NCI-H774 (cell line): ENCODE measurements at places on chromosomes 3 and 15.

DNA sequence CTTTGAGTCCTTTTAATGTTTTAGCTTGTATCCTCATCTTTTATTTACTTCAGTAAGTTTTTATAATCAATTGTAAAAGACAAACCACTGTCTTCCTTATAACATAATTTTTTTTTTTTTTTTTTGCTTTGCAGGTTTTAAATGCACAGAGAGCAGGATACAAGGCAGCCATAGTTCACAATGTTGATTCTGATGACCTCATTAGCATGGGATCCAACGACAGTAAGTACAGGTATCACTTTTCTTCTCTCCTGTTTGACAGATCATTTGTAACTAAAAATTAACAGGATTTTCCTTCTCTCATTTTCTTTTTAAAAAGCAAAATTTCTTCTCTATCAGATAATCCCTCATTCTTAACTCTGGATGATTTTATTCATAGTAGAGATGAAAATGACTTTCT, 75.4 kb downstream of the PFN2 start:
- DNase-seq = no peak

DNA sequence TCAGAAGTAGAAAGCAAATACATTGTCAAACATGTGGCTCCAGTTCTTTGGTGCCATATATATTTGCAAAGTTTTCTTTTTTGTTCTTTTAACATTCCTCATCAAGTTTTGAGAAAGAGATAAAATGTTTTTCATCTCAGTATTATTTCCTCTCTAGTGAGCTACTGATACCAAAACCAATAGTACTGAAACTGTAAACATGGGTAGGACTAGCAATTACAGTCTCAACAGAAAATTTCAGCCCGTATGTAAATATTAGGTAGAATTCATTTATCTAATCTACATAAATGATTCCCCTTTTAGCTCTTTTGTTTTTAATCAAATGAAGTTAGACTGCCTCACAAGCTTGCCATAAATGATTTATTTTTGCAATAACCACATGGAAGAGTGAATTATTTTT, 21.4 kb downstream of the SECISBP2L start:
- no peak for DNase-seq

- no peak for DNase-seq
Observed at GRCh38 chr3:145094355-145094941, 1066.5 kb downstream of the PLOD2 start.

DNA sequence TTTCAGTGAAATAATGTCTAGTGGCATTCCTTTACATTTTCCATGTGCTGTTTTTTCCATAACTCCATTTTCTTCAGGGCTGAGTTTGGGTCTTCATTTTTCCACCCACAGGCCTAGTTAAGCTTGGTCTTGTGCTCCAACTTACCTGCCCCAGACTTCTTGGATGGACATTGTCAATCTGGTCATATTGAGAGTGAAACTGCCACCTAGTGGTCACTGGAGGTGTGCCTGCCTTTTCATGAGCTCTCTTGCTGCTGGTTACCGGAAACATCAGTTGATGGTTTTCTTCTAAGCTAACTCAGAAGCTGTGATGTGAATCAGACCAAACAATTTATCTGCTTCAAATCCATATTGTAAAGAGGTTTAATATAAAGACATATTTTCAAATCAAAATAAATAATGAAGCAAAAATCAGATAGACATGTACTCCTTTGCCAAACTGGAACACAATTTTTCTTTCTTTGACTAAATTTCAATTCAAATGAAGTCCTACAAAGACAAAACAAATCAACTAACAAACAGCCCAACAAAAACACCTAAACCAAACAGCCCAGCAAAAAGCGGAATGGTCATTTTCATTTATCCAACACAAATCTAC, 135.1 kb upstream of the RASGRP1 start:
- DNase-seq = peak; percentile 29

- no peak for DNase-seq
Observed at GRCh38 chr3:67459796-67460195, 194.6 kb downstream of the SUCLG2 start.

- no peak for DNase-seq
Observed at GRCh38 chr3:66404903-66405700, 95.7 kb downstream of the LRIG1 start.

GRCh38 chr3:6099458-6100075, 761.3 kb upstream of the GRM7 start:
- DNase-seq = no peak

DNA sequence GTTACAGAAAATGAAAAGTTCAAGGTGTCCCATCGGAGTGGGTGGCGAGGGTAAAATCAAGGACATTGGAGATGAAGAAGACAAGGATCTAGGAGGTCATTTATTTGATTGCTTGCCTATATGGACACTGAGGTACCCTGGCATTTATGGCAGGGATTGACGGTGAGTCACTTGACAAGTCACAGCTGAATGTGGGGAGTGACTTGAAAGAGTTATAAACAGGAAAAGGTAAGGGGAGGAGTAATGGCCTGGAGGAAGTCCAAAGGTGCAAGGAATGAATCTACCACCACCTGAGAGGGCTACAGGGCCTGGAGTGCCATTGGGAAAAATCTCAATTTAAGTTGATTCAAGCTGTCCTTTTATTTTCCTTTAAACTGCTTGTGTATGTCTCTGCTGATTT, 11.8 kb upstream of the SGO1 start:
- no peak for DNase-seq

DNA sequence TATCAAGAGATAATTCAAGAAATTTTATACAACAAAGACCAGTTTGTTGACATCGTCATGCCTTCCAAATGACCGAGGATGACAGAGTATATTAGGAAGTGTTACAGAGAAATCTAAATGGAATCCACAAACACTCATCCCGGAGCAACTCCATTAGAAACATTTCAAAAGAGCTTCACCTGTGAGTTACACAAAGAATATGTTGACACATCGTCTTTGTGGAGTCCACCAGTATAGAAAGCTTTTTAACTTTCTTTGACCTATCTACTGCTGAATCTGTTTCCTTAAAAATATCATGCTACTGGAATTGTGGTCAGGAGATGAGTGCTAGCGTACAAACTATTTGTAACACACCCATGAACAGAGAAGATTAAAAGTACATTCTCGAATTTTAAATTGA, 130.4 kb downstream of the SUCLG2 start:
- DNase-seq = no peak

DNA sequence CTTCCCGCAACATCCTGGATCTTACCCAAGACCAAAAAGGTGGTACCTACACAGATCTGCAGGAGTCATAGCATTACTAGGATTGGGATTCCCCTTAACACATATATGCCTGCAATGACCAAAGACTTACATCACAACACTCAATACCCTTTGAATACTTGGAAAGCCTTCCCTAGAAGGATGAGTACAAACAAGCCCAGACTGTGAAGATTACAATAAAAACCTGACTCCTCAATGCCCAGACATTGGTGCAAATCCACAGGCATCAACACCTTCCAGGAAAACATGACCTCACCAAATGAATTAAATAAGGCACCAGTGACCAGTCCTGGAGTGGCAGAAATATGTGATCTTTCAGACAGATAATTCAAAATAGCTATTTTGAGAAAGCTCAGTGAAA, 326.8 kb downstream of the TBL1XR1 start:
- no peak for DNase-seq

DNA sequence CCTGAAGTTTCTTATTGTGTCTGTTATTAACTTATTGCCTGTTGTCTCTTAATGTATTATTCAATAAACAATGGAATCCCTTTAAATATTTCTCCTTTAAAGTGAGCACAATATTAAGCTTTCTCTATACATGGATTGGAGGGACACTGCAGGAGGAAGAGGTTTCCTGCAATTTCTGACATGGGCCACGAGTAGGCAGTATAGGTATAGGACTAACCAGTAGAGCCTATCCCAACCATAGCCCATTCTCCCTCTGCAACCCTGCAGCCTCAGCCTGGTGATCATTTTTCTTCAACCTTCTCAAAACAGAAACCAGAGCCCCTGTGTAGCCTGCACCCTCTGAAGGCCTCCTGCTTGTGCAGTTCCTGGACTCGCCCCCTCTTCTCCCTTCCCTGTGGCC, 124.8 kb downstream of the NEK10 start:
- no peak for DNase-seq

- DNase-seq = no peak
Observed at GRCh38 chr3:187567021-187567420, 103.2 kb downstream of the SST start.

DNA sequence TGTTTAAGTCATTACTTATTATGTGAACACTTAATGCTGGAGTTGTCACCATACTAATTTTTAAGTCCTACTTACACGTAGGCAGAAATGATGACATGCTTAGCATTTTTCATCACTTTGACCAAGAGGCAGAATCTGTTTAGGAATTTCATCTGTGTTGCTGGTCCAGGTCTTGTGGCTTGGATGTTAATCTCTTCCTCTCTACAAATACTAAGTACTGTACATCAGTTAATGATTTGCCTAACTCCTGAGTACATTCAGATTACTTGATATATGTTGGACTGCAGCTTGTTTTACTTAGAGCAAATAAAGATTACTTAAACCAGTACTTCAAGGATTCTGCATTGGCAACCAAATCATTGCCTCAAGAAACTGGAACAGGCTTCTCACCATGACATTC, 8.6 kb downstream of the SNRK start:
- no peak for DNase-seq

DNA sequence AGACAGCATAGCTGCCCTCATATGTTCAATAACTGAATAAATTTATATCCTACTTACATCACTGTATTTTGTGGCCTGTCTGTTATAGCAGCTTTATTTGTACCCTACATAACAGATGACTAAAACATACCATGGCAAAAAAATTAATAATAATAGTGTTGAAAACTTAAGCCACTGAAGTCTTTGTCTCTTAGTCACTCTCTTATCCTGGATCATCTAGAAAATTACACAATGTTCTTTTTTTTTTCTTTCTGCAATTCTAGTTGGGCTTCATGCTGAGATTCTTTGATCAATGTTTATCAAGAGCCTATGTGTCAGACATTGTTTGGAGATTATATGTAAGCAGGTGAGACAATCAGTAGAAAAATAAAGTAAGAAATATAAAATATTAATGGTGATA, 519.3 kb upstream of the ARPP21 start:
- DNase-seq = no peak

DNA sequence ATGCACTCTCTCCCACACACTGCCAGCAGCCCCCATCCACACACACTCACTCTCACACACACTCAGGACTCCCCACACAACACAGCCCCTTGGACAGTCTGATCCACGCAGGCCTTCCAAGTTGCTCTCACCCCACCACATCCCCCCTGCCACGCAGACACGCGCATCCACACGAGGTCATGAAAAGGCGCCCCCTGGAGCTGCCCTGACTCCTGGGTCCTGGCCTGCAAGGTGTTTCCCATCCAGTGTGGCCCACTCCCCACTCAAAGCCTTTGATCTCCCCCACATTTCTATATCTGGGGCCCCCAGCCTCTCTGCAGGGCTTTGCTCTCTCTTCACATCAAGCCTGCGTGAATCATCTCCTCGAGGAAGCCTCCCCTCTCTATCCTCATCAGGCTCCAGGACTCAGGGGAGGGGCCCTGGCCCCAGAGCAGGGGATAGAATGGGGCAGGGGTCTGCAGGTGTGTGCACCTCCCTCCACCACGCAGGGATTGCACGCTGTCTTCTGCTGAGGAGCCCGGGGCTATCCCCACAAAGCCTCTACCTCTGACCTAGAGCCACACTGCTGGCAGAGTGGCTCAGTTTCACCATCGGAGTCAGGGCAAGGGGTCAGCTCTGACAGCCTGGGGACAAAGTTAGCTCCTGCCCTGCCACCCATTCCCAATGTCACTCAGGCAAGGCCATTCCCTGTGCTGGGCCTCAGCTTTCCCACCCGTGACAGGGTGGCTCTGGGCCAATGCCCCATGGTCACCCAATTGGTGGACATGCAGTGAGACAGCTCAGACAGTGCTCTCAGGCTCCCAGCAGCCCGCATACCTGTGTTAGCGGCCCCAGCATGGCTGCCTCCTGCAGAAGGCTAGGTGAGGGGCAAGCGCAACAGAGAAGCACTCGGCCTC, 6.4 kb downstream of the MYL3 start:
- DNase-seq = no peak

DNA sequence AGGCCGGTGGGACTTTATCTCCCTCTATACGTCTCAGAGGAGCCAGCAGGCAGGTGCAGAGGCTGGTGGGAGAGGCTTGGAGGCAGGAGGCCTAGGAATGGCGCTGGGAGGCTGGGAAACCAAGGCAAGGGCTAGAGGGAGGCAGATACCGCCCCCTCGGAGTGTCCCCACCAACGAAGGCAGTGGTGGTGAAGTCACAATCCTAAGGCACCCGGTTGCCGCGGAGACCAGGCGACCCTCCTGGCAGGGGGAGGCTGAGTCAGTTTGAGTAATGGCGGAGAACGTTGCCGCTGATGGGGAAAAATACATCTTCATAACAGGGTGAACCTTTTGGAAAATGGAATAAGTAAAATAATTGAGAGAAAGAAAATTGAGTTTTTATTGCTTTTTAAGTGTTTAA, 29.9 kb upstream of the CACNA2D2 start:
- no peak for DNase-seq

DNA sequence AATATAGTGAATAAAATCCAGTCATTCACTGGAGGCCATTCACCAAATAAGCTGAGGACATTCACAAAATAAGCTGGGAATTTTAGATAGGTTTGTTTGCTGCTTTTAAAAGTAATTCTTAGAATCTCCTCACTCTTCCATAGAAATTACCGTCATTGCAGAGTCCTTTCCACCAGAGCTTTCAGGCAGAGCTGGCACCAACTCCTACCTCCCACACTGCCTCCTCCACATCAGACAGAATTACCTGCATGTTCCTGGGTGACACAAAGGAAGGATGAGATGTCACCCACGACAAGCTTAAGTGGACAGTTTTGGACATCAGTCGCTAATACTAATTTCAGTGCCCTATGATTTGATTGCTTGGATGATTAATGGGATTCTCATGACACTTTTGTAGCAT, 1113.2 kb downstream of the IGSF11 start:
- no peak for DNase-seq

DNA sequence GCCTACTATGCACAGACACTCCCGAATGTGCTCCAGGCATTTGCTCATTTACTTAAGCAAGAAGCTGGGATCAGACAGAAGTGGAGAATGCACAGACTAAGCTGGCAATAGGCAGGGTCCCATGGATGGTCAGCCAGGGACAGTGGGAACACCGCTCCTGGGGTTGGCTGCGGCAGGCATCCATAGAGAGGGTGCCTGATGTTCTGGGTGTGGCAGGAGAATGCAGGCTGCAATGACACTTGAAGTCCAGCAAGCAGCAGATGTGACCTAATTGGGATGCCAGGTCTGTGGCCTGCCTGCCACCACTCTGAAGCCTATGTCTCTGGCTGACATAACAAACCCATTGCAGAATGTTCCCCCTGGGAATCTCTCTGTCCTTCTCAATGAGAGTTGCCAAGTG, 40.2 kb upstream of the SLC6A11 start:
- DNase-seq = no peak

GRCh38 chr15:23548071-23548470, 17.4 kb upstream of the MKRN3 start:
- DNase-seq = no peak

GRCh38 chr15:50128266-50128665, 9.2 kb upstream of the ATP8B4 start:
- DNase-seq = no peak

DNA sequence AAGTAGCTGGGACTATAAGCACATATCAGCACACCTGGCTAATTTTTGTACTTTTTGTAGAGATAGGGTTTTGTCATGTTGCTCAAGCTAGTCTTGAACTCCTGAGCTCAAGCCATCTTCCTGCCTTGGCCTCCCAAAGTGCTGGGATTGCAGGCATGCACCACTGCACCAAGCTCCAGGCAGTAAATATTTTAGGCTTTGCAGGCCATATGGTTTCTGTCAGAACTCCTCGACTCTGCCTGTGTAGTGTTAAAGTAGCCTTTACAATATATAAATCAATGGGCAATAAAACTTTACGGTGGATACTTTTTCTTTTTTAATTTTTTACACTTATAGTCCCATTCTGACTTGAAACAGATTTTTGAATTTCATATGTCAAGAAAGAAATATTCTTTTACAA, 41.6 kb downstream of the DAG1 start:
- DNase-seq = no peak
